ENCODE measurements at places on chromosomes 1 and 21.

DNA sequence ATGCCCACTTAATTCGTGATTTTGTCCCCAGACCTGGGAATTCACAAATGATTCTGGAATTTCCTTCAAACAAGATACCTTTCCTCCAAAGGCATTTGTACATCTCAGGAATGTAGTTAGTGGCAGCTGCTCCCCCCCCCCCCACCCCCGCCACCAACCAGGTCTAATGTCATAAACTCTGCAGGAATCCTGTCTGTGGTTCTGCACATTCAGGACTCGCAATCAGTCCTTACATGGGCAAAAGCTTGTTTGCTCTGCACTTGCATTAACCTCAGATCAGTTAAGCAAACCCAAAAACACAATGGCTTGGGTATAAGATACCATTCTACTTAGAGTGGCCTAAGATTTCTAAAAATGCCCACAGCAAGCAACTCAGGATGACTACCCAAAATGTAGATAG is 143.8 kb downstream of the TGFB2 start:
- DNase-seq: no peak

DNA sequence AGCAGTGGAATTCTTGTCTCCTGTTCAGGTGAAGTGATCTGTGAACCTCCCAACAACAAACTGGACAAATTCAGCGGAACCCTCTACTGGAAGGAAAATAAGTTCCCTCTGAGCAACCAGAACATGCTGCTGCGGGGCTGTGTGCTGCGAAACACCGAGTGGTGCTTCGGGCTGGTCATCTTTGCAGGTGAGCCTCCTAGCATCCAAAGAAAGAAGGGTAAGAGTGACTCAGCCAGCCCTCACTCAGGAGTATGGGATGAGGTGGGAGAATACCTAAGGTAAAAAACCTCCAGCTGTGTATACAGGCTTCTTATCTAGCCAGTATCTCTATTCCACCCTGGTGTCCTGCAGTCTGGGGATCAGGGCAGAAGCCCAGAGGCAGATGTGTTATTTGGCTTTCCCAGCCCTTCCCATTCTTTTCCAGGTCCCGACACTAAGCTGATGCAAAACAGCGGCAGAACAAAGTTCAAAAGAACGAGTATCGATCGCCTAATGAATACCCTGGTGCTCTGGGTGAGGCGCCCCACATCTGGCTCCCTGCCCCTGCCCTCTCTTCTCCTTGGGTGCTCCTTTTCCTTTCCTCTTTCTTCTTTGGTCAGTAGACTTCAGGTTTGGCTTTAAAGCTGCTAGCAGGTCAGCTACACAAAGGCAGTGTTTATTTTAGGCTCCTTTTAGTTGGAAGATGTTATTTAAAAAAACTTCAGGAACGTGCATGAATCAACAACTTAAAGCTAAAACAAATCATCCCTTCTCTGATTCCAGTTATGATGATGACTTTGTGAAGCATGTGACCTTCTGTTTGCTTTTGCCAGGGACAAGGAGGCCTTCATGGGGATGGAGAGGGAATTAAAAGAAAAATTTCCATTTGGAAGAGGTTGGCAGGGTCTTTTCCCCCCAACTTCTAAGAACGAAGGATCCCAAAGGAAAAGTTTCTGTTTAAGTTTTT is 9.0 kb downstream of the ATP8B2 start:
- DNase-seq: no peak

DNA sequence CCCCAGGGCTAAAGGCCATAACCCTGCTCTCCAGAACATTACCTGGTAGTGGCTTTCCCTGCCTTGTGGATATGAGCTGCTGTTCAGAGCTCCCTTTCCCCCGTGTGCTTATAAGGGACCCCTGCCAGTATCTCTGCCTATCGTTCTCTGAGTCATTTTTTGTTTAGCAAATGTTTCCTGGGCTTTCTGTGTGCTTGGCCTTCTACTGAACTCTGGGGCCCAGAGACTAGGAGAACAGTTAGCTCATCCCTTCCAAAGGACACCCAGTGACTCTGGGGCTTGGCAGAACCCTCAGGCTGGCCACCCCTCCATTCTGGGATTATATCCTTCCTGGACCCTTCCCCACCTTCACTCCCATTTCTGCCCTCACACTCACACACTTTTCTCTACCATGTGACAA is 80.8 kb upstream of the POU3F1 start:
- DNase-seq: no peak

- no peak for DNase-seq
These were observed 85.7 kb downstream of the DYRK1A start for GRCh38 chr21:37452227-37452626.

- no peak for DNase-seq
These were observed 17.0 kb upstream of the ADAR start for GRCh38 chr1:154624746-154625643.

DNA sequence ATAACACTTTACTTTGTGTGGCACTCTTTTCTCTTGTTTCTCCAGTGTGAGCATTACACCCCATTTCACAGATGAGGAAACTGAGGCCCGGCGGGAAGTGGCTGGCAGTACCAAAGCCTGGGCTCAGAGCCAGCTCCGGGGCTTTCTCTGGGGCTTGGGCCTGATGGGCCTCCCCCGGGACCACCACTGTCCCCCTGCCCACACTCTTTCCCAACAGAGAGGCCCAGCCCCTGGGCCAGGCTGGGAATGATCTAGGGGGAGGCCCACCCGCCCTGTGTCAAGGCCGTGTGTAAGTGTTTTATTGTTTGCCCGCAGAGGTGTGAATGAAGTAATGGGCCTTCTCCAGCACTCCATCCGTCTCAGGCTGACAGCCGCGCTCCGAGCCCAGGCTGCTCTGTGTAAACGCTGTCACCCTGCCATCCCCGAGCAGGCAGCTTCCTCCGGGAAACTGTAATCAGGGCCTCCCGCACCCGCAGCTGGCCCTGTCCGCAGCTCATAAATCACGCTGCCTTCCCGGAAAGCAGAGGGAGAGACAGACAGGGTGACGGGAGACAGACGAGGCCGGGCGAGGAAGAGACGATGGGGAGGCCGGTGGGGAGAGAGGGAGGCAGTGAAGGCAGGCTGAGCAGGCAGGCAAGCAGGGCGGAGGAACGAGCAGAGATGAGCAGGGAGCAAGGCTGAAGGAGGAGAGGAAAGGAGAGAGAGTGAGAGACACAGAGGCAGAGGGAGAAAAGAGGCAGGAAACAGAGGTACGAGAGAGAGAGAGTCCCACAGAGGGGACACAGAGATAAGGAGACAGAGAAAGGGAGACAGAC is 109.7 kb upstream of the ZBTB40 start:
- no peak for DNase-seq

GRCh38 chr1:59178339-59179187 is 118.3 kb upstream of the FGGY start:
- no peak for DNase-seq

- DNase-seq: no peak
These were observed 97.7 kb downstream of the CRYAA start for GRCh38 chr21:43266534-43266933.

GRCh38 chr1:84672080-84672854 is 18.0 kb downstream of the SSX2IP start:
- no peak for DNase-seq

- no peak for DNase-seq
These were observed 24.3 kb upstream of the GRHL3 start for GRCh38 chr1:24294716-24295371.

GRCh38 chr1:183148599-183148998 is 37.5 kb upstream of the LAMC2 start:
- no peak for DNase-seq

DNA sequence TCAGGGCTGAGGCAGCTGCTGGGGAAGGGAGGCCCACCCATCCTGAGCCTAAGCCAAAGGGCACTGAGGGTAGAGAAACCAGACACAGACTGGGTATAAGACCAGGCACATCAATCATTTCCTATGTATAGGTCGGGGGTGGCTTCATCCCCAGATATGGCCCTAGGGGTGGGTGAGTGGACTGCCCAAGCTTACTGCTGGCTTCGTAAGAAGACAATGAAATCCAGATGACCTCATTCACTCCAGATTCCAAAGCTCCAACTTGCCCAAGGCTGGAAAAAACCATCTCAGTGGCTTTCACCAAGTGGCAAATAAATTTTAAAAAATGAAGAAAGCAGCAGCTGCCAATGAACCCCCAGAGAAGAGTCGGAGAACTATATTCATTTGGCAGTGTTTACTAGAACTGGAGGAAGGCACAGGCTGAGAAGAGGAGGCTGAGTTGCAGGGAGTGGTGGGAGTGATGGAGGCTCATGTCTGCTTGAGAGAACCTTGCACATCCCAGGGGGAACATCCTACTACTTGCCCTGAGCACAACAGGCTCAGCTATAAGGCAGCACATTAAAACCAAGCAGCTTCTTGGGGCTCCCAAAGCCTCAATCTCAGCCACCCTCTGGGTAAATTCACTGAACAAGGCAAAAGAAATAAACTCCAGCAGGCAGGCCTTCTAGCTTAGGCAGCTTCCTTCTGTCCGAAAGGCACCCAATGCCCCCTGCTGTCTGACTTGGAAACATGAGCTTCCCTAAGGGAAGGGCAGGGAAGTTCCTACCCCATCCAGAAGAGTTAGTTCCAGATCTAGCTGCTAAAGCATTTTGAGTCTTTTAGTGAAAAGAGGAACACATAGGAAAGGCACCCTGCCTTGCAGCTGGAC is 14.1 kb downstream of the PEA15 start:
- DNase-seq: no peak
